Activated CD4-positive, alpha-beta T cell treated with anti-CD3 and anti-CD28 coated beads, Interleukin-2, Interleukin-6, amounts not matched to agents 100 ng/mL and 50 ng/mL, durations not matched to agents 16 hours and 8 hours (primary cell): ENCODE measurements at places on chromosomes 1 and 21.

- DNase-seq: no peak
Observed at GRCh38 chr1:192913683-192914082, 104.8 kb downstream of the RGS2 start.

DNA sequence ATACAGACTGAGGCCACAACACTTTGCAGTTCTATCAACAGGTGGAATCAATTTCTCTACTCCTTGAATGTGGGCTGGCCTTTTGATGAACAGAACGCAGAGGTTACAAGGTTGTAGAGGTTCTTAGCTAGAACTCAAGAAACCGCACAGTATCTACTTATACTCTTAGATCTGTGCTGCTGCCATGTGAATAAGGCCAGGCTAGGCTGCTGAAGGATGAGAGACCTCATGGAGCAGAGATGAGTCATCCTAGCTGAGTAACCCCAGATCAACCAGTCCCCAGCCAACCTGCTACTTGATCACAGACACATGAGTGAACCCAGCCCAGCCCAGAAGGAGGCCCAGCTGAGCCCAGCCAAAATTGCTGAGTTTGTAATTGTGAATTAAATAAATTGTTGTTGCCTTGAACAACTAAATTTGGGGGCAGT is 35.3 kb upstream of the BCAR3 start:
- DNase-seq: peak; percentile 81

GRCh38 chr1:31576201-31576669 is at the start of gene TINAGL1:
TSS of gene TINAGL1 (plus strand) at chr1:31576515. CDS start at chr1:31577149, 634 bp downstream.
- no peak for DNase-seq

- DNase-seq: no peak
Observed at GRCh38 chr1:174940646-174941175, 59.0 kb upstream of the CACYBP start.

DNA sequence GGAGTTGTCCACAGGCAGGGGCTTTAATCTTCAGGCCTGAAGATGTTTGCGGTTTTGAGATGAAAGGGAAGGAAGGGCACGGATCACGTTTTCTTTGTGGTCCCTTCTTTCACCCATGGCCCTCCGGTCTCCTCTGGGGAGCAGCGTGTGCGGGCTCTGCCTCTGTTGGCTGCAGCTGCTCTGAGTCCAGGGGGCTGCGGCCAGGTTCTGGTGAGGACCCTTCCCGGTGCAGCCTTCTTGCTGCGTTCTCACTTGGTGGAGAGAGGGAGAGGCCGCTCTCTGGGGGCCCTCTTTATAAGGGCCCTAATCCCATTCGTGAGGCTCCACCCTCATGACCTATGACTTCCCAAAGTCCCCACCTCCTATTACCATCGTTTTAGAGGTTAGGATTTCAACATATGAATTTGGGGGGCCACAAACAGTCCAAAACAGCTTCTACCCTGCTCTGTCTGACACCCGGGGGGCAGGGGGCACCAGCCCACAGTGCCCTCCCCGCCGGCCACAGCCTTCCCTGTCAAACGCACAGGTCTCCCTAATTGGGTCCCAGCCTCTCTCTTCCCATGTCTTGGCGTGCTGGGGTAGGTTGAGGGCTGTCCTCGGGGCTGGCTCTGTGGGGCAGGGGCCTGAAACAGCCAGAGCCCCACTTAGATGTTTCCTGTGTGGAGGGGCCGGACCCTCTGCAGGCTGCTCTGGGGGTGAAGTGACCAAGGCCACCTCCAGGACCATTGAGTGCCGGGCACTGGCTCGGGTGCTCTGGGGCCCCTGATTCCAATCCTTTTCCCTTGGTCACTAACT is 100.1 kb upstream of the C1orf174 start:
- no peak for DNase-seq

DNA sequence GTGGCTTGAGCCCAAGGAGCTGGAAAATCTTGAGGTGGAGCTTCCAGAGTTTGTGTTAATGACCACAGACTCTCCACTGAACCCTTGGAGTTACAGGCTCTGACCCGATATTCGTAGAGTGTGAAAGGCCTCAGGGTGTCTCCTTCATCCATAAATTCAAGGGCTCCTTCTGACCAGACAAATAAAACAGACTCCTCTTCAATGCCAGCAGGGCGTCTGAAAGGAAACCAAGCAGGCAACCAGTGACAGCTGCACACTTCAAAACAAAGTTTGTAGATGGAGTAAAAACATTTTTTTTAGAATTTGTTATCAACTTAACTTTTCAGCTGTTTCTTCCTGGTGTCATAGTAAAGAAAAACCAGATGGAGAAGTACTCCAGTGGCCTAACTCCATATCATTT is 161.1 kb downstream of the KCTD3 start:
- no peak for DNase-seq

- no peak for DNase-seq
Observed at GRCh38 chr1:25703671-25704266, 87.2 kb downstream of the MAN1C1 start.

- no peak for DNase-seq
Observed at GRCh38 chr21:45207839-45208626, 79.7 kb downstream of the POFUT2 start.

DNA sequence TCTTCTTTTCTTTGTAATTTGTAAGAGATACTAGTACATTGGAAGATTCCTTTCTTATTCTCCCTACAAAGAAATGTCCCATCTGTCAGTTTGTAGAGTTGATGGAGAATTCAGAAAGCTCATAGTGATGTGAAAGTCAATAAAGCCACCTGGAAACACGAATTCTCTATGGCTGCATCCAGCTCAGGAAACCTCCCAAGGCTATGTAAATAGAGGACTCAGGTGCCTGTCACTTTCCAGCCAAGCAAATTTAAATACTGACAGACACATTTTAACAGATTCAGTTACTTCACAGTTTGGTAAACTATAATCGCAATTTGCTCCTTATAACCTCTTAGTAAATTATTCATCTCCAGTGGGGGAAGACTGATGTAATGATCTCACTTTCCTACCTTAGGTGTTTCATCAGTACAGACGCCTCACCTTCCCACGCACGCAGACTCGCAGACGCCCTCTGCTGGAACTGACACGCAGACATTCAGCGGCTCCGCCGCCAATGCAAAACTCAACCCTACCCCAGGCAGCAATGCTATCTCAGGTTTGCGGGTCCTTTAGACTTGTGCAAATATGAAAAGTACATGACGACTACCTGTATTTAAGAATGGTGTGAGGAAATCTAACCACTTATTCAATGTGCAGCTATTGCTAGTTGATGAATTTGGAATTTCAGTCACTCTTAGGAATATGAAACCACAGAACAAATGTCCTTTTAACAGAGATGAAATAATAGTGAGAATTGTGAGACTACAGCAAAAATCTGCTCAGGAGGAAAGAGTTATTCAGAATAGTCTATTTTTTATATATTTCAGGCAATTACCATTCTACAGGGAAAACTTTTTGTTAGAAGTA is 60.6 kb downstream of the PTPRC start:
- peak; percentile 59 for DNase-seq
